Epithelial cell of prostate (primary cell): ENCODE measurements at places on chromosomes 4 and X.

- peak; percentile 16 for DNase-seq
Measured at GRCh38 chr4:183571350-183571941, 66.6 kb downstream of the ING2 start.

GRCh38 chr4:186643501-186644310 is 80.0 kb downstream of the FAT1 start:
- no peak for DNase-seq

DNA sequence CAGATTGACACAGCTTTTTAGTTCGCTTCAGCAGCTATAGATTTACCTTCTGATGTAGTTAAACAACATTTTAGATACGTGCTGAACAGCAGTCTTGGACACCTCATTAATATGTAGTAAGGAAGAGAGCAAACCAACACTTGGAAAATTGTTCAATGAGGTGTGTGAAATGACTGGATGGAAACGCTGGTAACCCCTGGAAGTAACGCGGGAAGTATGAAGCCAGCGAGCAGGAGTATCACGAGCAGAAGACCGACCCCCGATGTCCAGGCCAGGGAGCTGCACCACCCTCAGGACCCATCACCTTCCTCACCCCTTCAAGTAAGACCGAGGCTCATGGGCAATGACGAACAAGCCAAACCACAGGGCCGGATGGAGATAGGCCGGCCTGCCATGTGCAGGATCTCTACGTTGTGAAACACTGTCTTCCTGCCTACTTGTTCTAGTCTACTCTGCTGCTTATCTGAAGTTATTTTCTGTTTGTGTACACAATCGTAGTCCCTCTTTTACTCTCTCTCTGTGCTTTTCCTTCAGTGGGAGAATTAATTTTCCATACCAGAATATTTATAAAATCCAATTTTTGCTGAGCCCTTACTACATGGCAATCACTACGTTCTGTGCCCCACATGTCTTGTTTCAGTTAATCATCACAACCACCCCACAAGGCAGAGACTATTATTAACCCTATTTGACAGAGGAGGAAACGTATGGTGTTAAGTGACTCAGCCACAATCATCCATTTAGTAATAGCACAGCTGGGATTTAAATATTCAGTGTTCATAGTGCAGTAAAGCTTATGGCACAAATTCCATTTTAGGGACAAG is 221.7 kb downstream of the APBB2 start:
- peak; percentile 46 for DNase-seq

DNA sequence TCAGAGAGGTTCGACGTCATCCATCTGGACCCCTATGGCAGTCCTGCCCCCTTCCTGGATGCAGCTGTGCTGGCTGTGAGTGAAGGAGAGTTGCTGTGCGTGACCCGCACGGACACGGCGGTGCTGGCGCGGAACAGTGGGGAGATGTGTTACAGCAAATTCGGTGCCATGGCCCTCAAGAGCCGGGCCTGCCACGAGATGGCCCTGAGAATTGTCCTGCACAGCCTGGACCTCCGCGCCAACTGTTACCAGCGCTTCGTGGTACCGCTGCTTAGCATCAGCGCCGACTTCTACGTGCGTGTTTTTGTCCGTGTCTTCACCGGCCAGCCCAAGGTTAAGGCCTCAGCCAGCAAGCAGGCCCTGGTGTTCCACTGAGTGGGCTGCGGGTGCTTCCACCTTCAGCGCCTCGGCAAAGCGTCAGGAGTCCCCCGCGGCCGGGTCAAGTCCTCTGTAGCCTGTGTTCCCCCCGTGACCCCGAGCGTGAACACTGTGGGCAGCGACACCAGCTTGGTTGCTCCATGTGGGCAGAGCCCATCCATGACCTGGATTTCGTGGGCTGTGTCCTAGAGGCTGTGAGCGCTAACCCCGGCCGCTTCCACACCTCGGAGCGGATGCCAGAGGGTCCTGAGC is 186.7 kb upstream of the SLITRK2 start:
- DNase-seq, result no peak

GRCh38 chr4:28926156-28926555 is 1794.0 kb upstream of the PCDH7 start:
- DNase-seq, result no peak

DNA sequence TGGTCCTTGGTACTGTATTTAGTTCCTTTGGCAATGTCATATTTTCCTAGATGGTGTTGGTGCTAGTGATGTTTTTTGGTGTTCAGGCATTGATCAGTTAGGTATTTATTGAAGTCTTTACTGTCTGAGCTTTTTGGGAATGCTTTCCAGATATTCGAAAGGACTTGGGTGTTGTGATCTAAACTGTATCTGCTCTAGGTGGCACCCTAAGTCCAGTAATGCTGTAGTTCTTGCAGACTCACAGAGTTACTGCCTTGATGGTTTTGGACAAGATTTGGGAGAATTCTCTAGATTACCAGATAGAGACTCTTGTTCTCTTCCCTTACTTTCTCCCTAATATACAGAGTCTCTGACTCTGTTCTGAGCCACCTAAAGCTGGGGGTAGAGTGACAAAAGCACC is 513.6 kb upstream of the PITX2 start:
- DNase-seq, result no peak

DNA sequence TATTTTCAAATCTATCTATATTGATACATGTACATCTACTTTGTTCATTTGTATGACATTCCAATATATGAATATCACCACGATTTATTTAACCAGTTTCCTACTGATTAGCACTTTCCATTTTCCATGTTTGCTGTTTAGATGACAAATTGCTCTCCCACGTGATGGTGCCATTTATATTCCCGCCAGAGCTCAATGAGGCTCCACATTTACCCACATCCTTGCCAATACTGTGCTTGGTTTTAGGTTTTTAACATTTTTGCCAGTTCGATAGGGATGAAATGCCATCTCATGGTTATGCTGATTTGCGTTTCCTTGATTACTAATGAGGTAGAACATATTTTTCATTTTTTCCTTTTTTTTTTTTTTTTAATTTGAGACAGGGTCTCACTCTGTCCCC is 86.7 kb upstream of the TRIM2 start:
- no peak for DNase-seq

- DNase-seq, result no peak
Measured at GRCh38 chr4:100060765-100061416, 110.8 kb upstream of the H2AZ1 start.

DNA sequence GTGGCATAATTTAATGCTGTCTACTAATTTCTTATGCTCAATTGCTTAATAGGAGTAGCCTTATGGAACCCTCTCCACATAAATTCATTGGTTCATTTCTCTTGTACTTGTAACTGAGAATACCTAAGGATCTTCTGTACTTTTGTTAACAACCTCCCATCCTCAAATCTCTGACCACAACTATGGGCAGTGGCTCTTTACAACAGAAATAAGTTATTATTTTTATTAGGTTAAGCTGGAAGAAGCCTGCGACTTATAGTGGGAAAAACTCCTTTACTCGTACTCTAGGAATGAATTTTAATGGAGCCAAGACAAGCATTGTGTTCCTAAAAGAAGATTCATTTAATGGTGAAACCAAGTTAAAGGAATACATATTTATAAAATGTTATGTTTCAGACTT is 337.1 kb upstream of the CTSO start:
- DNase-seq, result no peak

GRCh38 chr4:164224871-164225270 is 529.1 kb upstream of the SMIM31 start:
- DNase-seq, result no peak

GRCh38 chrX:56932653-56933339 is 62.5 kb downstream of the SPIN3 start:
- no peak for DNase-seq

DNA sequence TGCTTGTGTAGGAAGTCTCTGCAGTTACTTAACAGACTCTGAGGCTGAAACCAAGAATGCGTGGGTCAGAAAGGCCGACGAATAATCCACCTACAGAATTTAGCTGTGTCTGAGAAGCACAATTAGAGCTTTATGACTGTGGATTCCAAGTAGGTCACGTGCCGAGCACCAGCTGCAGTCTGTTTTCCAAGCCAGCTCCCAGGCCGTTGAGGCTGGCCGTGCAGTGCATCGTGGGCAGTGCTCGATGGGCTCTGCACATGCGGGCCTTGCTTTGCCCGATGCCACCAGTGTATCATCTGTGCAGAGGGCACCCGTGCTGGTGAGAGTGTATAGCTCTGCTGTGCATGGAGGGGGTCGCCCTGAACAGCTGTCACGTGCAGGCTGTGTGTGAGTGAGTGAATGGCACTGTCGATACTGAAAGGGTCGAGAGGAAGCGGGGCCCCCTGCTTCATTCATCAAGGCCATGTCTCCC is 67.5 kb upstream of the CLDN34 start:
- no peak for DNase-seq

DNA sequence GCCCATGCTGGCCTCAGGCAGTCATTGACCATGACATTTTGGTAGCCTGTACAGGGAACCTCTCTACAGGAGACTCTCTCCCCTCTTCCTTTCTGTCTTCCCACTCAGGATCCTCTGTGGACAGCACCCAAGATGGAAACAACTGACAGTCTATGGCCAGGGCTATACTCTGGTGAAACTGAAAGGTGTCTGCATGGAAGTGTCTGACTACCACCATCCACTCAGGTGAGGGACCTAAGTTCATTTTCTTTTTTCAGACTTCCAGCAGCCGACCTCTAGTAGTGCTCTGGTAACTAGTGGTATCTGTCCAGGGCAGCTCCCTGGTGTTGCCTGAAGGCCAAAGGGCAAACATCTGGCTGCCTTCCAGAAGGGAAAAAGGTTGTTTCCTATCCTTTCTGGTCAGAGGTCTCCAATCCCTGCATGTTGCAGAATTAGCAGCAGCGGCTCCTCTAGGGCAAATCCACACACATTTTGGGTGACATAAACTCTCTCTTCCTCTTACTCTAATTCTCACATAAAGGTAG is 804.5 kb downstream of the C4orf33 start:
- DNase-seq, result no peak

GRCh38 chr4:126028876-126029275 is 714.1 kb downstream of the FAT4 start:
- no peak for DNase-seq

DNA sequence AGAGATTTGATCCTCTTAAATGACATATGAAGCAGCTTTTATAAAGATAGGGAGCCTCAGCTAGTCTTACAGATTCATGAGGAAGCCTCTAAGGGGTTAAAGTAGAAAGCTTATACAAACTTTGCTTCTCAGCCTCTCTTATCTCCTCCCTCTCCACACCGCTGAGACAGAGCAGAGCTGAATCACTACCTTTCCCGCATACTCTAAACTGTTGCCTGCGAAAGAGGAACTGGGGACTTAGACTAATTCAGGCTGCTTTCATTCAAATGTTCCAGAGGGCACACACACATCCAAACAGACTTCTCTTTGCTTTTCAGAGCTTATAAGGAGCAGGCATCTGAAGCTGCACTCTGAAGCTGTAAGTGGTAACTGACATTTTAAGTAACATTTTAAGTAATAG is at the start of gene SERTM2:
TSS of gene SERTM2 (plus strand) at position 169 of the 400 bp plus-strand sequence. CDS start 7,213 bp downstream, outside the sequence.
- DNase-seq, result no peak

DNA sequence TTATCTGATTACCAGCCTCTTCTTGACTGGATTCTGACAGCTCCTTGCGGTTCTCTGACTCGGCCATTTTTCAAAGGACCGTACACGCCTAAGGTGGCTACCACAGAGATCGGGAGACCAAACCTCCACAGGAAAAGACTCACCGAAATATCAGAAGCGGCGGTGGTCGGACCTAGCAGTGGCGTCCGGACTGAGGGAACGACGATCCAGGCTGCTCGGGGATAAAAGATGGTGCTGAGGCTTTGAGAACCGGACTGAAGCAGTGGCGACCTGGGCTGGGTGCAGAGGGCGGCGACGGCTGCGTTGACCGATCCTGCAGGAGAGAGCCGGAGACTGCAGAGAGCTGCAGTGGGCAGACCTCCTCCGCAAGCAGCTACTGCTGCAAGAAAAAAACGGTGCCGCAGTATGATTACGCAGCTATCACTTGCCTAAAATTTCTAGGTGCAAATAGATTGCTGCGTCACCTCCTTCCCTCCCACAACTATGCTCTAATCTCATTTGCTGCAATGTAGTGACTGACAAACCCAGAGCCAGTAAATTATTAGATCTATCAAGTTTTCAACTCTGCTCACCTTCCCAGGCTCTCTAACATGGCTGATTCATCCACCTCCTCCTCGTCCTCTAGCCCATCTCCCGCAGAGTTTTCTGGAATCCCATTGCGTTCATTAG is at the start of gene NAP1L2:
TSS of gene NAP1L2 (minus strand) at position 426 of the 669 bp plus-strand sequence. CDS start at position 67, 359 bp downstream.
- peak; percentile 3 for DNase-seq

DNA sequence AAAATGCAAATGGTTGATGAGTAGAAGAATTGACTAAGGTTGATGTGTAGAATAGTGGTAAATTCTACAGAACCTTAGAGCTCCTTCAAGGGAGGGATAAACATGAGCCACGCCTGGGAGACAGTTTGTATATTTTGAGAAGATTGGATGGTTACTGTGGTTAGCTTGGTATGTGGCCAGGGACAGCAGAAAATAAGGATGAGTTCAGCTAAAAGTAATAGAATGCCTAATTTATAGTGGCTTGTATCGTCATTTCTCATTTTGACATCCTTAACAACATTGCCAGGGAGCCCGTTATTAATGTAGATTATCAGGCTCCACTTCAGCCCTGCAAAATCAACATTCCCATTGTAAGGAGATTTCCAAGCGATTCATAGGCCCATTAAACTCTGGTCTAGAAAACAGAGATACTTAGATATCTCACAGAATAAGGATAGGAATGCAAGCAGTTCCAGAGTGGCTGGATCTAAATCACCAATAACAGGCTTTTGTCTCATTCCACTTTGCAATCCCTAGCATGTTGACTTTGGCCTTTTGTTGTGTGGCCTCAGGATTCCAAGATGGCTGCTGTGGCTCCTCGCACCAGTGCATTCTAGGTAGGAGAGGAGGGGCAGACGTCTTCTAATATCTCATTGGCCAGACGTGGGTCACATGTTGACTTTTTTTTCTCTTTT is 6.4 kb upstream of the PTTG2 start:
- no peak for DNase-seq

DNA sequence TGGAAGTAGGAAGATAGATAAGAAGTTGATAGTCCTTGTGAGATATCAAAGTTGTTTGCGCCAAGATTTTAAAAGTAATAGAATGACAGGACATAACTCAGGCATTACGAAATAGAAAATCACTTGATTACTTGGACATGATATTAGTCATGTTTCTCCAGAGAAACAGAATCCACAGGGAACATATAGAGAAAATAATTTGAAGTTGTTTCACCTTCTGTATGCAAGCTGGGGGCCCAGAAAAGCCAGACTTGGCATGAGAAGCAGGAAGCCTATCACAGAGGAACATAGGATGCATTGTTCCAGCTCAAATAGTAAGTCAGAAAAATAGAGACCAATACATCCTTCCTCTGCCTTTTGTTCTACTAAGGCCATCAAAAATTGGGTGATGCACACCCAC is 715.9 kb downstream of the TECRL start:
- DNase-seq, result no peak

- no peak for DNase-seq
Measured at GRCh38 chr4:15318621-15319348, 109.0 kb upstream of the C1QTNF7 start.

DNA sequence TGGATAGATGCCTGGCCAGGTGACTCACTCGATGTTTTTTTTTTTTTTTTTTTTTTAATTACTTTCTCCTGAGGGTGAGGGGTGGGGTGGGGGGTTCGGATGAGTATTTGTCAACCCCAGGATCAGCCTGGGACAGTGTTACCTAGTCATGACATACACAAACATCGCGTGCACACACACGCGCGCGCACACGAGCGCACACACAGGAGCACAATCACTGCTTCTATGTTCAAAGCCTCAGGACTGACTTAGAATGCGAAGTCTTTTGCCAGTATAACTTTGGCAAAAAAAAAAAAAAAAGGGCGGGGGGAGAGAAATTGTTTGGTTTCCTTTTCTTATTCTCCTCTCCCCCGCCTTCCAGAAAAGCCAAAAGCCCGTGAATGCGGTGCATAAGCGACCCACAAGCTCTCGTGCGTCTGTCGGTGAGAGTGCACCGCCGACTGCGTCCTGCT is 115.0 kb upstream of the TEX13C start:
- no peak for DNase-seq
